ENCODE measurements at places on chromosomes 6 and 20.

DNA sequence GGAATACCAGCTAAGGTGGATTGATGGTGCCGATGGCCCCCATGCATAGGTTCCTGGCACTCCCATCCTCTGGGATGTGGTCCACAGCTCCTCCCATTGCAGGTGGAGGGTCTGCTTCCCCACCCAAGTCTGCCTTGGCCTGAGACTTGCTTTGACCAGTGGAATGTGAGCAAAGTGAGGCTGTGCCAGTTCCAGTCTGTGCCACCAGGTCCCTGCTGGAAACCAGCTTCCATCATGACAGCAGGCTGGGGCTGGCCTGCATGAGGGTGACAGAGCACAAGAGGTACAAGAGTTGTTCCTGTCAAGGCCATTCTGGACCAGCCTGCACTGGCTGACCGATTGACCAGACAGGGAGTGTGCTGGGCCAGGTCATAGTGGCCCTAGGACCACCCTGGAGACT lies 27.0 kb upstream of the CCR6 start:
- DNase-seq: no peak

DNA sequence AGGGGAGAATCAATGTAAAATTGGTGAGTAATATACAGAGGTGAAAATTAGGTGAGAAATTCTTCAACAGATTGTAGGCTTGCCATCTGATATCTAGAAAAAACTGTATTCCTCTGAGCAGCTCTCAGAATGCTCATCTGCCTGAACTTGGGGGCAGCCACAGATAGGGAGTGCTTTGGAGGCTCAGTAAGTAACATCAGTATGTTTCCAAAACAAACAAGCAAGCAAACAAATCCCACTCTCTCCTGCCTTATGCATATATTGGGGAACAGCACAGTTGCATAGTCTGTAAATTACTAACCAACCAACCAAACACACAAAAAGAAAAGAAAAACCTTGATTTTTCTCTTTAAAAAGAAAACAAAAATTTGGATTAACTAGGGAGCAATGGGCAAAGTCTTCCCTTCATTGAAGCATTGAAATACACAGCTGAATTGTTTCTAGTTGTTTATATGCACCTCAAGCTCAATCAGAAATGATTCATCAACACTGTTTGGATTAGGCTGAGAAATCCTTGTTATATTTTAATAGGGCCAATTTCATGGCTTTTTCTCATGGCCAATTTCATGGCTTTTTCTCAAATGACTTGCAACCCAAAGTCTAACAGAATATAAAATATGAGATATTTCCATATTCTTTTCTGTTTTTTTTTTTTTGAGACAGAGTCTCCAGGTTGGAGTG lies 50.1 kb upstream of the DEK start:
- no peak for DNase-seq

DNA sequence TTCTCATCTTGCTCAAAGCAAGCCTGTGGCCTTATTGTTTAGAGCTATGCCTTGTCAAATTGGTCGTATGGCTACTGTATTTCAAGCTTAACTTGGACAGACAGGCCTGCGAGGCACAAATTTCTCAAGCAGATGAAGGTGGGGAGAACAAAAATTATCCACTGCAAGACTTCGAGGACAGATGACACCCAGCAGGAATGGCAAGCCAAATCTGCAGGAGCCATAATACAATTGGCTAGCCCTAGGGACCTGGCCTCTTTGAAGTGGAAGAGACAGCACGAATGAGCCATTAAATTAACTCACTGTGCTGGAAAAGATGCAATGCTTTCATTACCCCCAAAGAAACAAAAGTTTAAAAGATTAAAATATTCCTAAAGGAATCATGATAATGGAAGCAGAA lies 5.0 kb upstream of the BLOC1S5 start:
- no peak for DNase-seq

DNA sequence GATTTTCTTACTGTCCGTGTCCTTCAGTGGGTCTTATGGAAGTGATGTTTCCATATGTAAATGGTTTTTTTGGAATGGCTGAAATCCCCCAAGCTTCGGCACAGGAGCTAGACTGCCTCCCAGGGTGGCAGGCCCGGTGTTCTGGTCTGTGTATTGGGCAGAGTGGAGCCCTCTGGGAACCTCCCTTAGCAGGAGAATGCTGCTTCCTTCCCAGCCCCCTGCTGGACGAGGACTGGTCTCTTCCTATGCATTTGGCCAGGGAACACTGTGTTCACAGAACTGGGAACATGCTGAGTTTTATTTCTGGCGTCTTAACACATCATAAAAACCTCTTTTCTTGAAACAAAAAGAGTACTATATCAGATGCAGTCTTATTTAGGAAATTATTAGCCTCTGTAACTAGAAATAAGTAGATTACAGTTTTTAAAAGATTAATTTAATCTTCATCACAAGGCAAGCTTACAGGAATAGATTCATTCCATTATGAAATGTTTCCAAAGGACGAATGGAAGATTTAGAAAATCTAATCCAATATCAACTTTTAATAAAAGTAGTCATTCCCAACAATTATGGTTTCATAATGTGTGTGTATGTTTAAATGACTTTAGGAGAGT lies 56.6 kb downstream of the SYTL3 start:
- DNase-seq: no peak

- DNase-seq: no peak
Observed at GRCh38 chr6:41599015-41599851, 39.0 kb upstream of the MDFI start.

- DNase-seq: no peak
Observed at GRCh38 chr6:43699564-43700186, 12.1 kb upstream of the MRPS18A start.

- no peak for DNase-seq
Observed at GRCh38 chr20:2032168-2032567, 38.3 kb upstream of the PDYN start.

GRCh38 chr6:33377171-33377570 lies 14.5 kb upstream of the KIFC1 start:
- DNase-seq: no peak

DNA sequence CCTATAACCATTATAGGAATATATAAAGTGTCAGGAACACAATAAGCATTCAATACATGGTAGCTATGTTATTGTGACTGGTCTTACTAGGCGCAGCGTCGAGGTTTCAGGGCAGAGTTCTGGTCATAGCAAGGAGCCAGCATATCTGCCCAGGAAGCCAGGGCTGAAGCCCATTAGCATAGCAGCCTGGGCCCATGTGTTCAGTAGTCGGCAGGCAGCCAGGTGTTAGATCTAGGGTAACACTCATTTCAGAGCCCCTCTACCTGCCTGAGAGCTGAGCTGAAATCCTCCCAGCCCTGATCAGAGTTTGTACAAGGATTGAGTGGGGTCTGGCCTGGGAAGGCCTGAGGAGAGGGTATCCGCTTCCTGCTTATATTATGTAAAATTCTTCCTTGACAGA lies 32.1 kb downstream of the C20orf173 start:
- no peak for DNase-seq

GRCh38 chr6:16622193-16622592 lies 139.1 kb downstream of the ATXN1 start:
- DNase-seq: no peak

GRCh38 chr6:53910834-53911233 lies 116.0 kb downstream of the LRRC1 start:
- DNase-seq: no peak

GRCh38 chr20:32557319-32557718 lies 27.8 kb downstream of the NOL4L start:
- no peak for DNase-seq

GRCh38 chr6:139109558-139109957 lies 25.3 kb upstream of the HECA start:
- DNase-seq: peak; percentile 19
